ENCODE measurements at places on chromosomes 12 and 14. TPM values are rescaled to one million over a fixed set of nuclear protein-coding genes. Genes with fewer than 3 reads are reported as not detected.

DNA sequence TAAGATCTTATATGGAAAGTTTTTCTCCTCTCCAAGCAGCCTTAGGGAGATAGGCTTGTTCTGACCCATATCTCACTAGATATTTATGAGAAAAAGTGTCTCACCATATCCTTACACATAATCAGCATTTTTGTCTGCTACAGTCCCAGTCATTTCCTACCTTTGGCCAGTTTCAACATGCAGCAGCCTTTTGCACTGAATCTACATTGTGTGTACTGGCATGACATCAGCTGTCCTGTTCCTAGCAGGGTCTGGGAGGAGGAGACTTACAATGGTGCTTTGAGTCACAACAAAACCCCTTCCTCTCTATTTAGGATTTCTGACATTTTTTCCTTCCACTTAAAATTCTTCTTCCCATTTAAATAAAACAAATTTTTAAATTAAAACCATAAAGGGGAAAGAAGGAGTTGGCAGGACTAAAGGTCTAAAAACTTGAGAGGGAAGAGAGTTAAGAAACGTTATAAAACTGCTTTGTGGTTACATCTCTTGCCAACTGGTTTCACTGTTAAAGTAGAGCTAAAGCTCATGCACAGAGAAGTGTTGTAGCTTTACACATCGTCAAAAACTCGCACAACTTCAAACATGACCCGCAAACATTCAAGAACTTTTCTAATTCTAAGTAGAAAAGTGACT lies 53.3 kb upstream of the CERS5 start:
- DNase-seq = no peak

GRCh38 chr14:39267608-39268005 lies 33.9 kb downstream of the MIA2 start:
- no peak for DNase-seq

- DNase-seq = no peak
Observed at GRCh38 chr12:96228566-96229248, 34.5 kb downstream of the ELK3 start.

C12orf56 gene
- total RNA-seq = not detected

PRH2 gene
- not detected for total RNA-seq

GRCh38 chr12:7460375-7461259 lies 16.7 kb upstream of the CD163L1 start:
- no peak for DNase-seq

Data from breast epithelium (tissue), 4 donors.